ENCODE measurements at places on chromosomes 3 and 15.

- H3K36me3 ChIP-seq: no peaks in the 10 kb centered on the region
- H3K4me1 ChIP-seq: peaks cover 5% of the 10 kb centered on the region
- DNase-seq: no peak
- no peaks in the 10 kb centered on the region for H3K27me3 ChIP-seq
- H3K27ac ChIP-seq: no peak overlapping the region
Observed at GRCh38 chr15:31130576-31131237, 29.2 kb upstream of the TRPM1 start.

DNA sequence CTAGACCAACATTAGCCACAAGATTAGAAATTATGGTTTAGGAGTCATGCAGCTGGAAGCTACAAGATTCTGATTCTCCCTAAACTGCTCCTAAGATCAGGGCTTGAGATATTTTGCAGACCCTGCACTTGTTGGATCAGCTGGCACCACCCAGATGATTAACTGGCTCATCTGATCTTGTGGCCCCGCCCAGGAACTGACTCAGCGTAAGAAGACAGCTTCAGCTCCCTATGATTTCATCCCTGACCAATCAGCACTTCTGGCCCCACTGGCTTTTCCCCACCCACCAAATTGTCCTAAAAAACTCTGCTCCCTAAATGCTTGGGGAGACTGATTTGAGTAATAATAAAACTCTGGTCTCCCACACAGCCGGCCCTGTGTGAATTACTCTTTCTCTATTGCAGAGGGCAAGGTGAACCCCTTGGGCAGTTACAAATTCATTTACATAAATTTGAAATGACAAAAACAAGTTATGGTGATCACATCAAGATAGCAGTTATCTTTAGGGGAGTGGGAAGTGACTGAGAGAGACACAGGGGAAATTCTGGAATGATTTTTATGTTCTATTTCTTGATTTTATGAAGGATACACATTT, 76.5 kb downstream of the CD200R1L start:
- no peak overlapping the region for H3K27ac ChIP-seq
- DNase-seq: no peak
- peaks cover 5% of the 10 kb centered on the region for H3K4me1 ChIP-seq

DNA sequence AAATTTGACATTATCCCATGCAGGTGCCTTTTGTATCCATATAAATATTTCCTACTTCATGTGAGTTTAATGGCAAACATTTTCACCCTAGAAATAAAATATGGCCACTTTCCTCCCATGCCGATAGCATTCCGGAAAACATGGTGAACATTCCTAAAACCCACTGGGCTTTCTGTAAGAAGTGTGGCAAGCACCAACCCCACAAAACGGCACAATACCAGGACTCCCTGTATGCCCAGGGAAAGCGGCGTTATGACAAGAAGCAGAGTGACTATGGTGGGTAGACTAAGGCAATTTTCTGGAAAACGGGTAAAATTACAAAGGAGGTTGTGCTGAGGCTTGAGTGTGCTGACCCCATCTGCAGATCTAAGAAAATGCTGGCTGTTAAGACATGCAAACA, 7.6 kb downstream of the ANXA2 start:
- peak overlapping the region; percentile 94 for H3K27ac ChIP-seq
- H3K4me1 ChIP-seq: peaks cover 92% of the 10 kb centered on the region
- DNase-seq: no peak
- H3K4me3 ChIP-seq: peak overlapping the region; percentile 14
- H3K36me3 ChIP-seq: peaks cover 64% of the 10 kb centered on the region

GRCh38 chr3:106263546-106263945, 394.7 kb upstream of the CBLB start:
- no peaks in the 10 kb centered on the region for H3K27me3 ChIP-seq
- H3K4me3 ChIP-seq: no peak overlapping the region
- DNase-seq: no peak

- H3K36me3 ChIP-seq: no peaks in the 10 kb centered on the region
- peak overlapping the region; percentile 91 for H3K4me3 ChIP-seq
- H3K4me1 ChIP-seq: peaks cover 18% of the 10 kb centered on the region
- H3K27ac ChIP-seq: peak overlapping the region; percentile 96
Observed at GRCh38 chr15:98647026-98647773, 1.1 kb upstream of the IGF1R start.

DNA sequence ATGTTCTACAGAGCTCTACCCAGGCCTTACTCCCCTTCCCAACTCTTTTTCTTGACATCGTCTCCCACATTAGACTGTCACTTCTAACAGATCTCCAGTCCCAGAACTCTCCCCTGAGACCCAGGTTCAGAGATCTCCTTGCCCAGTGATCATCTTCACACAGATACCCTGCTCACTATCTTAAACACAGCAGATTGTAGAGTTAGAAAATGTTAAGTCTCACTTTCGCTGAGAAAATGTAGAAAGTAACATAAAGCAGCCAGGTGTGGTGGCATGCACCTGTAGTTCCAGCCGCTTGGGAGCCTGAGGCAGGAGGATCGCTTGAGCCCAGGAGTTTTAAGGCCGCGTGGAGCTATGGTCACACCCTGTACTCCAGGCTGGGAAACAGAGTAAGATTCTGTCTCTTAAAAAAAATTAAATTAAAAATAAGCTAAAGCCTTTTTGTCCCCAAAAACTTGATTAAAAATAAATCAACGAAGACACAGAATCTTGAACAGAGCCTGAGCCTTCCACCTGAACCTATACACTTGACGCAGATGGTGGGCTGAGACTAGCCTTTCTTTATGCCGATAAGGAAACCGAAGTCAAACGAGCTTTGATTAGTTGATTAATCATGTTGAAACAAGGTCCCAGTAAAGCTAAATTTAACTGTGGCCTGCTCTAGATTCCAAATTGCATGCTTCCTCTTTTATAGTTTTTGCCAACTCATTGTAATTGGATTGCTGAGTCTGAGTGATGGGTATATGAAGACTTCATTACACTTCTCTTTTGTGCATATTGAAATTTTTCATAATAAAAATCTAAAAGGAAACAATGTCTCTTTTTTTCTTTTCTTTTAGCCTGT, 31.3 kb upstream of the BLM start:
- DNase-seq: no peak
- H3K36me3 ChIP-seq: no peaks in the 10 kb centered on the region
- H3K27ac ChIP-seq: no peak overlapping the region
- H3K4me1 ChIP-seq: no peaks in the 10 kb centered on the region

Measured in heart left ventricle (tissue), 16 donors.